ENCODE measurements at places on chromosomes 3 and 15.

DNA sequence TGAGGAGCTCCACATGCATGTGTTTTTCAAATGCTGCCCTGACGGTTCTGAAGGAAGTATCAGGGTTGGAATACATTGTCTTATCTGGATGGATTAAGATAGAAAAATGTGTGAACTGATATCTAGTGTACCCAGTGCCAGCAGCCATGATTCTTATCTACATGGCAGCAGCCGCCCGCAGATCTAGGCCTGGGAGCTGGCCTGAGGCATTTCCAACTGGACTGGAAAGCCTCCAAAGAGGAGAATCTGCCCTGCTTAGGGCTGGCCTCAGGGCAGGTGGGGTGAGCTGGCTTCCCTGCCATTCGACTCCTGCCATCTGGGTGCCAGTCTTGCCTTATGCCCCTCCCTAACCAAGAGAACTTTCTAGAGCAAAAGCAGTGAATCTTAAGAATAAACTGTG, 125.8 kb downstream of the SSR3 start:
- no peak for DNase-seq

- no peak for DNase-seq
Measured at GRCh38 chr15:56552659-56553058, 87.7 kb upstream of the MNS1 start.

- no peak for DNase-seq
Measured at GRCh38 chr3:194496217-194496919, 9.6 kb upstream of the ATP13A3 start.

- DNase-seq: no peak
Measured at GRCh38 chr3:16897254-16897926, 12.6 kb downstream of the PLCL2 start.

DNA sequence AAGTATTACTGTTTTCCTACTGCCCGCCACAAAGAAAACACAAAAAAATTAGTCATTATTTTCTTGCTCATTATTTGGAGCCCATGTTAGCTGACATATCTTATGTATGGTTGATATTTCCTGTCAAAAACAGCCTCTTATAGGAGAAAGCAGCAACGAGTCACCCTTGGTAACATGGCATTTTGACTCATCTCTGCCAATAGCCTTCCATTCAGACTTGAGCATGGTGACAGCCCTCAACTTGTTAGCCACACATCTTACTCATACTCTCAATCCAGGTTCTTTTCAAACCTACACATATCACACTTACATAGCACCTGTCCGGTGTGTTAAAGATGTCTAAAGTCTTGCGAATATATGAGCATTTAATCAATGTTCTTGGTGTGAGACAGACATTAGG, 109.4 kb upstream of the SAMMSON start:
- DNase-seq: no peak

GRCh38 chr3:52367891-52368880, 52.1 kb downstream of the DNAH1 start:
- no peak for DNase-seq

DNA sequence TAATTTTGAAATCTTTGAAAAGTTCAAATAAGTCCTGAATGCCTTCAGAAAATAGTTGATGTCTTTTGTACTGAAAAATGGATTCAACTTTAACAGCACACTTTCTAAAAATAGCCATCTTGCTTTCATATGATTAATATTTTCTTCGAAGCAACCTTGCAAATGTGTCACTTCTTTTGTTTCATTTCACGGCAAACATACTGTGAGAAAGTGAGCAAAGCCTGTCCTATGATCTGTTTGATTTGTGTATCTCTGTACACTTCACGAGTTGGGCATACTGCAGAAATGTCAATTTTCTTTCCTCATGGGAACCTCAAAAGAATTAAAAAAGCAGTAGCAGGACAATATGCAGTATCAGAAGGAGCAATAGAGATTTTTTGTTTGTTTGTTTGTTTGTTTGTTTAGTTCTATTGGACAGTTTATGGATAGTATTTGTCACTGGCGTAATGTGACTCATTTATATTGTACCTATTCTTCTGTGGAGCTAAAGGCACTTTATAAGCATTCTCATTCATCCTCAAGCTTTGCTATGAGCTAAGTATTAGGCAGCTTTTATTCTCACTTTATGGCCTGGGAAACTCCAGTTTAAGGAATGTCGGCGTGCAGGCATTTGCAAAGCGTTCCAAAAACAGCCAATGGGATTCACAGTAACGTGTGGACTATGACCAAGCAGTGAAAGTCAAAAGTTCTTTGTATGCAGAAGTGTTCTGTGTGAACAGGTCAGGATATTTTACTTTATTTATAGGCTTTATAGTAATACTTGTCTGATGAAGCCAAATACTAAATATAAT, 572.0 kb downstream of the NAALADL2 start:
- DNase-seq: no peak

DNA sequence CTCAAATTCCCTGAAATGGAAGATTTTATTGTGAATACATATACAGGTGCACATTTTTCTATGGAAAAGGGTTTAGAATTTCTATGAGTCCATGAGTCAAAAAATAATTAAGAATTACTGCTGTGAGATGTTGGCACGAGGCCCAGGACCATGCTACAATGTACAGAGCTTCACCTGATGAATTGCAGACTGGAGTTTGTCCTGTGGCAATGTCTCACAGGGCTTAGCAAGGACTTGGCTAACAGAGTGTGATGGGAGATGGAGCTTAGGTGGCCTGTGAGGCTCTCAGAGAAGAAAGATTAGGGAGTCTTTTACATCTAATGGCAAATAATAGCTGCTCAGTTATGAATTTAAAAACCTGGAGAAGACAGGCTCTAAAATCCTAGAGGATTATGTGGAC, 219.5 kb upstream of the CBLB start:
- no peak for DNase-seq

DNA sequence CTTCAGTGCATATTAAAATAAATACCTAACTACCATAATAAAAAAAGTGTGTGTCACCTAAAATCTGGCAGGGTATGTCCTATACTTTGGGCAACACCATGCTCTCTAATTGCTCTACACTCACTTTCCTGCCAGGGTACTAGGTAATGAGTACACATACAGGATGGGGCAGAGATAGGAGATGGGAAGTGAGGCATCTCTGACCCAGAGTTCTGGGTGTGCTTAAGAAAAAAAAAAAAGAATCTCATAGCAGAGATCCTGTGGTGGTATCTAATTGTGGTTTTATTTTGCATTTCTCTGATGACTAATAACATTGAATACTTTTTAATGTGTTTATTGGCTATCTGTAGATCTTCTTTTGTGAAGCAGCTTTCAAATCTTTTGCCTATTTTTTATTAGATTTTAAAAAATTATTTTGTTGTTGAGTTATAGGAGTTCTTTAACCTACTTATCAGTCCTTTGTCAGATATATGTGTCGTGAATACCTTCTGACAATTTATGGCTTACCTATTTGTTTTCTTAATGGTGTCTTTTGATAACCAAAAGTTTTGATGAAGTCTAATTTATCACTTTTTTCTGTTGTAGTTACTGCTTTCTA, 48.0 kb downstream of the EEFSEC start:
- no peak for DNase-seq

DNA sequence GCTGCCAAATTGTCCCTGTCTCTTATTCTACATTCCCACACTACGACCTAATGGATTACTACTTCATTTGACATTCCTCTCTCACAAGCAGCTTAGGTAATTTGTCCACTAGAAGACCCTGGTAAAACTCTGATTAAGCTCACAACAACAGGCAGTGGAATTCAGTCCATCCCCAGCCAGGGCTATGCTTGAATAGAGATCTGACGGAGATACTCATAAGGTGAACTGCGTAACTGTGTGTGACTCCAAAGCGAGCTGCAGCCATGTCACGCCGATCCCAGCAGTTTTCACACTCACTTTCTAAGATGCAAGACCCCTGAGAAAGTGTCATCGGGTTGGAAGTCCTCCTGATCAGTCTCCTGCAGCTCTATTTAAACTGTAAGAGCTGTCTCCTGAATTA, 25.7 kb upstream of the ROBO2 start:
- DNase-seq: no peak

DNA sequence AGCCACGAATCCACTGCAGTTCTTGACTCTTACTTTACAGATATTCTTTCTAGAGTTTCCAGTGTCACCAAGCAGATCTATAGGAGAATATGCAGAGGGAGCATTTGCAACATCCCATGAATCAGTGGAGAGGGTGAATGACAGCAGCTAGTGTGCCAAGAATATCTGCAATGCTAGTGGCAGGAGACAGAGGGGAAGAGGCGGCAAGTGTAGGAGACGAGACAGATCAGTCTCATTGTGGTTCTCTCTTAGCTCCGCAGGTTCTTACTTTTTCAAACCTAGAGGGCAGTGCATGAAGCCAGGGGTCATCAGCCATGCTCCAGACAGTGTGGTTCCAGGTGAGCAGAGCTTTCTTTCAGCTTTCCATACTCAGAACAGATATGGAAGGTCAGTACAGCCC, 744 bp downstream of the ZNF619 start:
- no peak for DNase-seq

DNA sequence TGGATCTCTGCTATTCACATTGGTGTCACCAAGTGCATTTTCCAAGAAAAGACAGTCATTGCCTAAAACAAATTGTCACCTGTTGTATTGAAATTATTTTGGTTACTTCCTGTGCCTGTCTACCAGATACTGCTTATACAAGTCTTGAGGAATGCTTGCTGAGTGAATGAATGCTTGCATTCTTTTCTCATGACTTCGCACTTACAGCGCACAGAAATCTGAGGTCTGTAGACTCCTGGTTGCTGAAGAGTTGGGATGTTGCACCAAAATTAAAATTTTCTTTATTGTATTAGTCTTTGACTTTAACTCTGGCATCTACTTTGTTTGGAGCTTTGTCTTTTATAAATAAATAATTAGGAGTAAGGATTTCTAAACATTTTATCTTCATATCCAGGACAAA, 28.4 kb downstream of the SH3GL3 start:
- no peak for DNase-seq

Data from NCI-H1092 (cell line).